SW480 (cell line): ENCODE measurements at places on chromosomes 16 and 17.

DNA sequence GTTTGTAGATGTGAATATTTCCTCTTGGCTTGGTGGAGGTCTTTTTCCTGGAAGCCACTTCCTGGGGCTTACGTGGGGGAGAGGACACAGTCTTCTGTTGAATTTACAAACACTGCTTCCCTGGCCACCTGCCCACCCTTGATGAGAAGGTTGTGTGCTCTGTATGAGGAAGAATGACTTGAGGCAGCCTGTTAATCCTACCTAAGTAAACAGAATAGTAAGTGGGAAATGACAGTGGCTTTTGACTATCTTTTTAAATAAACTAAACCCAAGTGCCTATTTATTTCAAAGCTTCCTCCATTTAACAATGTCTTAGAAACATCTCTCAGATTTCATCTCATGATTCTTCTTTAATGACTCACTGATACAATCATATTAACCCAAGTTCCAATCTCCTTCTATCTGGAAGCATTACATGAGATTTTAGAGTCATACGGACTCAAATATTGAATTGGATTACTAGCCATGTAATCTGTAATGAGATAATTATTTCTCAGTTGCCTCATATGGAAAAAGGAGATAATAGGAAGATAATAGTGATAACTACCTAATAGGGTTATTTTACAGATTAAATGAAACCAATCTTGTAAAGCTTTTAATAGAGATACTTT lies 96.6 kb upstream of the SMIM36 start:
- peak; percentile 15 for DNase-seq

DNA sequence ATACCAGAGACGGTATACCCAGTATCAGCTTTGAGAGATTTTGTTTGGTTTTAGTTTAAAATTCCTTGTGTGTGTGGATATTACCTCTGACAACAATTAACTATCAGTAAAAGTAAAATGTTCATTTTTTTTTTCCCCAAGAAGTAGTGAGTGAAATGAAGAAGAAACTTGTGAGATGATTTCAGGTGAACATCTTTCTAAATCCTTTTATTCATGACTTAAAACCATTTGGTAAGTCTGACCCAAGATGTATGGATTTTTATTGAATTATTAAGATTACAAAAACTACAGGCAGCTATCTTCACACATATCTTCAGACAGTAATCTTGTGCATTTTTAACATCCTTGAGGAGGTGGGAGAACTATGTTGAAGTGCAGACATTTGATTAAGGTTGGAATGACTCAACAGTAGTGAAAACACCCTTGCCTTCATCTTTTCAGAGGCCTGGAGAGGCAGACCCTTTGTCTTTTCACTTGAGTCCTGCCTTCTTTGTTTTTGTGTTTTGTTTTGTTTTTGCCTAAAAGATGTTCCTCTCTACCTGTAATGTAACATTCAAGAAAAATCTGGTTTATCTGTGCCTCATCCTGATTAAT lies 240.3 kb upstream of the TBX2 start:
- DNase-seq, result no peak

DNA sequence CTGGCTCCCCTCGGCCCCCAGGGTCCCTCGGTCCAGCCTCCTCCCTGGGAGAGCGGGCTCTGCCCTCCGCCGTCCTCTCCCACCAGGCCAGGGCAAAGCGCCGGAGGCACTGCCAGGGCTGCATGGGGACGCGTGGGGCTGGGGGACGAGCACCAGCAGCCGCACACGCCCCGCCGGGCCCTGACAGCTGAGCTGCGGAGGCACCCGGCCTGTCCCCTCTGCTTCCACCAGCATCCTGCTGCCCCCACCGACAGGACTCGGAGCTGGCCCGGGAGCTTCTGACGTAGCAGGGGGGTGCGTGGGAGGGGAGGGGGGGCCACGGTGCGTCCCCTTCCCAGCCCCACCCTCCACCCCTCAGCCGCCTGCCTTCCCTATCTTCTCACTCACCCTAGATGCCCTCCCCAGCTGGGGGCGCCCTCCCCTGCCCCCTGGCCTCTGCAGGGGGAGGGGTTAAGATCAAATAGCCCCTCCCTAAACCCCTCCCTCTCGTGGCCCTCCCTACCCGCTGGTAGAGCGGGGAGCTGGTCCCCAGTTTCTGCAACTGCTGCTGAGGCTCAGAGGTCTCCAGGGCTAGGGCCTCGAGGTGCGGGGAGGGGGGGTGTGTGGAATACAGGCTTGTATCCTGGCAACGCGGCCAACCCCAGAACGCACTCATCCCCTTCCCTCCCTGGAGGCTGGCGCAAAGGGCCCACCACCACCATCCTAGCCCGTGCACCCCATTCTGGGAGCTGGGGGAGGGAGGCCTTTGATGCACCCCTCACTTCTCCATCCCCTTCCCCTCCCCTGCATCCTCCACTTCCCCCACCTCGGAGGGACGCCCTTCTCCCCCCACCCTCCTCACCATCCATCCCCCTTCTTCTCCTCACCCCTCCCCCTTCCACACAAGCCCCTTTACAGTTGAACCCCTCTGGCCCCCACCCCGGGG lies 1.0 kb downstream of the SRCIN1 start:
- DNase-seq, result peak; percentile 35

GRCh38 chr17:4005296-4006164 lies 41.3 kb upstream of the ATP2A3 start:
- no peak for DNase-seq

GRCh38 chr16:85637061-85637807 lies 24.1 kb downstream of the GSE1 start:
- no peak for DNase-seq

DNA sequence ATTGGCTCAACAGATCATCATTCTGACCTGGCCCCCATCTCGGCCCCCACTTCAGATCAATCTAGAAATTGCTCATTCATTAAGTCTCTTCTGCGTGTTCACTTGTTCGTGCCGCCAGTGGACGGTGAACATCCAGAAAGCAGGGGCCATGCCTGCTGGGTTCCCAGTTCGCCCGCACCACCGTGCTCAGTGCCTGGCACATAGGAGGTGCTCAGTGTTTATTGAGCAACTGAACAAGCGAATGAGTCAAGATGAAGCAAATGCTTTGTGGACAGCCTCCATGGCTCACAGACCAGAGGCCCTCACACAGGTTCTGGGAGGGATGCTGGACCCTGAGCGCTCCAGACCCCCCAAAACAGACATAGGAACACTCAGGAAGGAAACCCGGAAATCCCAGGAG lies 13.9 kb downstream of the BEAN1 start:
- DNase-seq, result no peak

DNA sequence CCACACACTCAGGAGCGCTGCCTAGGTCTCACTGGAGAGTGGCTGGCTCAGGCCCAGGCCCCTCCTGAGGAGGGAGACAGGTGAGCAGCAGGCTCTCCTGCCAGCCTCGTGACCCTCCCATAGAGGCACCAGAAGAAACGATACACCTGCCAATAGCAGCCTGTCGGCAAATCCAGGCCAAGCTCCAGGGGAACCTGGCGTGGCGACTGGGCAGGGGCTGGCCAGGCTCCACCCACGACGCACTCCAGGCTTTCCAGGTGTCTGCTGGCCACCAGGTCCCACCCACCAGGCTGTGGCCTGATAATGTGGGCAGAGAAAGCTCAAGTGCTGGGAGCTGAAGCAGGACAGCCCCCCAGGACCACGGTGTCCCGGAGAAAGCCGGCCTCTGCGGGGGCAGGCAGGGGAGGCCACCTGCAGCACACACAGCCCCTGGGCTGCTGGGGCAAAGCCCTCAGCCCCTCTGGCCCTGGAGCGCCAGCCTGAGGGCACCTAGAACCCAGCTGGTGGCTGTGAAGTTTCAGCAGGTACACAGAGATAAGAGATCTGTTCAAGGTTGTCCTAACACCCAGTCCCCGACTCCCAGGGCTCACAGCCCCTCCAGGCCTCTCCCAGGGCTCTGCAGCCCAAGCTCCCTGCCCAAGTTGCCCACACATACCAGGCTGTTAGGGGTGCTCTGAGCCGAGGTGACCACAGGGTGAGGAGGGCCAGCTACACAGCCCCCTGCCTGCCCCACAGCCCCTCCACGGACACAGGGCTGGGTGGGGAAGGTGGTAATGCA lies 2.4 kb downstream of the PGAP6 start:
- DNase-seq, result no peak

DNA sequence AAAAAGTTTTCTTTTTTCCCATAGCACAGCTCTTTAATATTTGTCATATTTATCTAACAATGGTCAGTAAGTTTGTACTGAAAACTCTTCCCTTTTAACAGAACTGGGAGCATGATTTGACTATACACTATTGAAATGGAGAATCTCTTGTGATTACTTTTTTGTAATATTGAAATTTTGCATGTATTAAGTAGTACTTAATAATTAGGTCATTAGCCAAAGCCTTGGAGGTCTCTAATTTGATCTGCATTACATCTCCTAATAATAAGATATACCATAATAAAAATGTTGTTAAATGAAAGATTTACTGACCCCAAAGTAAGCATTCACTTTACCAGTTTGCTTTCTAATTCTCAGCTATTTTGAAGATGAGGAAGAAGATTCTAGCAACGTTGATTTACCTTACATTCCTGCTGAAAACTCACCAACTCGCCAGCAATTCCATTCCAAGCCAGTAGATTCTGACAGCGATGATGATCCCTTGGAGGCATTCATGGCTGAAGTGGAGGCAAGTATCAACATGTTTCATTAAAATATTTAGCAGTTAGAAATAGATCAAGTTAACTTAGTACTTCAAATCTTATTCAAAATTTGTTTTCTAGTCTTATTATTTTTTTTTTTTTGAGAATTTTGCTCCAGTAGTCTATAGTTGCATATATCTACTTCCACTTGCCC lies 18.2 kb downstream of the DDX42 start:
- DNase-seq, result no peak

DNA sequence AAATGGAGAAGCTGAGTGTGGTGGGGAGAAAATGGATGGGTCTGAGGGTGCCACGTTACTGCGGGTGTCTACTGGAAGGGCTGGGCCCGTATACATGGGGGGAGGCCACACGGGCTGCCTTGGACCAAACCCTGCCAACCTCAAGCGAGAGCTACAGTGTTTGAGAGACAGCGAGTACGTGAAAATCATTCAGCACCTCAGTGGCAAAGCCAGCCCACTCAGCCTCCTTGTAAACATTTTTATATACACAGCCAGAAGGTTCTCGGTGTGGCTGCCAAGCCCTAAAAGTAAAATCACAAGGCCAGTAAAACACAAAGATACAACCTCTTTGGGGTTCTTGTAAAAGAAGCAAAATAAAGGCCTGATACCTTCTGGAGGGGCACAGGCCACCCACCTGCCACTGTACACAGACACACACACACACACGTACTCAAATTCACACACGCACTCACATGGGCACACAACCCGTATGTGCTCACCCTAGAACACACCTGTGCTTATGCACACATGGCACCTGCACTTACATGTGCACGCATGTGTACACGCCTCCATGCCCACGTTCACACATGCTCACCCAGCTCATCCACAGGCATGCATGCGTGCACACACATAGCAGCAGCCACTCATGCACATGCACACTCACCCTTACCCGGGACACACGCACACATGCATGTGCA lies 102.8 kb downstream of the GSG1L start:
- no peak for DNase-seq

GRCh38 chr16:50996166-50996829 lies 154.8 kb downstream of the SALL1 start:
- no peak for DNase-seq

DNA sequence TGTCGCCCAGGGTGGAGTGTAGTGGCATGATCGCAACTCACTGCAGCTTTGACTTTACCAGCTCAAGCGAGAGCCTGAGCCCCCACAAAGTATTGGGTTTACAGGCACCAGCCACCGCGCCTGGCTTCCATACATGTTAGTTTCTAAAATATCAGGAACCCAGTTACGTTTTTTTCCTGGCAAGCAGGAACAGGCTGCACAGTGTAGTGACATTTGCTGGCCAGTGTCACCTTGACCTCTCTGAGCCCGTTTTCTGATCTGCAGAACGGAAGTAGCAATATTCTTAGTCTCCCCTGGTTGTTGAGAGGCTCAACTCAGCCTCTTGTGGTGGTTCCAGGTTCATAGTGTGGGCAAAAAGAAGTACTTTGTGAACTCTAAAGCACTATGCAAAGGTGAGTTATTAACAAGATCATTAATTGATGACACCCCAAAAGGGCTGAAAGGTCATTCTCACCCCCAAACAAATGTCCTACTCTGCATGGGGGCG lies 15.6 kb downstream of the IGF2BP1 start:
- DNase-seq, result no peak

DNA sequence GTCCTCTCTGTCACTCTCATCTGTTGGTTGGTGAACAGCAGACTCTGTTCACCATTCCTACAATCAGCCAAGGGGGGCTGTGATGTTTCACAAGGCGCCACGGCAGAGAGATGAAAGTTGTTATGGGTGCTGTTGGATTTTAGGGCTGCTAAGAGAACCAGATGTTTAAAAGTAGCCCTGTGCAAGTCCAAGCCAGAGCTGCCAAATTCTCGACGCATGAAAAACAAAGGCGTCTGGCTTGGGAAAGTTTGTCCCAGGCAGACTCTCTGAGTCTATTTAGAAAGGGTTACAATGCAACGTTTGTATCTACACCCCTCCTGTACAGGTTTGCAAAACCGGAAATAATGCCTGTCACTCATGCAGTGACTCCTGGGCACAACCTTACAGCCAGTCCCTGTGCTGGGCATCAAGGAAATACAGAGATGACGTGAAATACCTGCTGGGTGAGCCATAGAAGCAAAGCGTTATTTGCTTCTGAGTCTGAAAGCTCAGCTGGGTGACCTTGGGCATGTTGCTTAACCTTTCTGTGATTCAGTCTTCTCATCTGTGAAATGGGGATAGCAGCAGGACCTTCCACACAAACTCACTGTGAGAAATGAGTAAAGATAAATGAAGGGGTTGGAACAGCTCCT lies 74.8 kb downstream of the XYLT1 start:
- no peak for DNase-seq

GRCh38 chr16:84532855-84533486 lies 28.5 kb upstream of the MEAK7 start:
- no peak for DNase-seq

DNA sequence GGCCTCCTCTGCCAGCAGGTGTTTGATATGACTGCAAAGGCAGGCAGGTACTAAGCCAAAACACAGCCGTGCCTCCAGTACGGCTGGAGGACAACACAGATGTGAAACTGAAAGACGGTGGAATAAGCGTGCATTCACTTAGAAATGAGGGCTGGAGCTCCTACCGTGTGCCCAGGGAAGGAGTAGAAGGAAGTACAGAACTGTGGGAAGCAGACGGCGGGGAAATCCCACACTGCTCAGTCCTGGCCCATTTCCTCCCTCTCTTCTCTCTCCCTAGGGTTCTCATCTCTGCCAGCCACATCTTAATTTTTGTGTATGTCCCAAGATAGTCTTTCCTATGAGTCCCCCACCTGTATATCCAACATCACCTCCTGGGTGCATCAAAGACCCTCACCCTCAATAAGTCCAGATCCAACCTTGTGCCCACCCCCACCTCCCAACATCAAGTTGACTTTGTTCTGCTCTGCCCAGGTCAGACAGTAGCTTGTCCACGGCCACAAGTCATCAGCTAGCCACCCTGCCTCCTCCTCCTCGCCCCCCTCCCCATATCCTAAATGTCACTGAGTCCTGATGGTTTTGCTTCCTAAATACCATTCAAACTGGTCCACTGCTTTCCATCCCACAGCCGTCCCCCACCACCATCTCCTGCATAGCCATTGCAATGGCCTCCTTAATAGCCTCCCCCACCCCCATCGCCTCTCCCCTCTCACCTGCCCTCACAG lies 77.1 kb upstream of the RPL38 start:
- DNase-seq, result no peak

- peak; percentile 68 for DNase-seq
Measured at GRCh38 chr17:68125111-68125870, 89.8 kb downstream of the KPNA2 start.
